ENCODE measurements at places on chromosomes 6 and 20.
A peak's percentile ranks its signal among the peaks of the same experiment; 100 is the strongest.

DNA sequence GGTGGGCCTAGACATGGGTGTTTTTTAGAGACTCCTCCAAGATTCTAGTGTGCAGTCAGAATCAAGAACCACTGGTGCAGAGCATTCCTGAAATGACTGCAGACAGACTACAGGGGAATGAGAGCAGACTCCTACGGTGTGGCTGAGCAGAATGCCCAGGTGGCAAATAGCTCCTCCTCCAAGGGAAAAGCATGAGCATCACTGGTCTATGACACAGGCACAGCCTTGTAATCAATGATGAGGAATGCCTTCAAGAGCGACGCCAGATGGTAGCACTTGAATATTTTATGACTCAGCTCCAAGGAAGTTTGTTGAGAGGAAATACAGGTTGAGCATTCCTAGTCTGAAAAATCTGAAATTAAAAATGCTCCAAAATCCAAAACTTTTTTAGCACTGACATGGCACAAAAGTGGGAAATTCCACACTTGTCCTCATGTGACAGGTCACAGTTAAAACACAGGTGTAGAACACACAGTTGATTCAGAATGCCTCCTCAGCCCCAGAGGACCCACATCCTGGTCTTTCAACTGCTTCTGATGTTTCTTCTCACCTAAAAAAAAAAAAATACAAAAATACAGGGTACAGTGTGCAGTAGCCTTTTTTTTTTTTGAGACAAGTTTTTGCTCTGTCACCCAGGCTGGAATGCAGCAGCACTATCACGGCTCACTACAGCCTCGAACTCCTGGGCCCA, 10.6 kb upstream of the FAM8A1 start:
- peak; percentile 76 for DNase-seq

GRCh38 chr6:15283986-15284361, 38.1 kb downstream of the JARID2 start:
- no peak for DNase-seq

GRCh38 chr20:9918348-9918747, 79.5 kb upstream of the PAK5 start:
- no peak for DNase-seq

- peak; percentile 9 for DNase-seq
Measured at GRCh38 chr6:156068881-156069280, 613.2 kb upstream of the NOX3 start.

GRCh38 chr6:82410151-82410648, 46.6 kb downstream of the TPBG start:
- no peak for DNase-seq

- peak; percentile 59 for DNase-seq
Measured at GRCh38 chr6:157946865-157947532, 34.7 kb upstream of the SYNJ2 start.

DNA sequence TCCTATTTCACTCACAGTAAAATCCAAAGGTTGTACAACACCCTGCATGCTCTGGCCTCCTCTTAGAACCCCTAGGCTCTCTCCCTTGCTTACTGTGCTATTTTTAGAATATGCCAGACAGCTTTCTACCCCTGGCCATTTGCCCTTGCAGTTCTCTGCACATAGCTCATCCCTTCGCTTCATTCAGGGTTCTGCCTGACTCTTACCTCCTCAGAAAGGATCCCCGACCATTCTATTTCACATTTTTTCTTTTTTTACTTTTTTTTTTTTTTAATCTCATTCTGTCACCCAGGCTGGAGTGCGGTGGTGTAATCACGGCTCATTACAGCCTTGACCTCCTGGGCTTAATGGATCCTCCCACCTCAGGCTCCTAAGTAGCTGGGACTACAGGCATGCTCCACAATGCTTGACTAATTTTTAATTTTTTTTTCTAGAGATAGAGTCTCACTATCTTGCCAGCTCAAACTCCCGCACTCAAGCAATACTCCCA, 33.6 kb downstream of the COMMD7 start:
- DNase-seq, result no peak

DNA sequence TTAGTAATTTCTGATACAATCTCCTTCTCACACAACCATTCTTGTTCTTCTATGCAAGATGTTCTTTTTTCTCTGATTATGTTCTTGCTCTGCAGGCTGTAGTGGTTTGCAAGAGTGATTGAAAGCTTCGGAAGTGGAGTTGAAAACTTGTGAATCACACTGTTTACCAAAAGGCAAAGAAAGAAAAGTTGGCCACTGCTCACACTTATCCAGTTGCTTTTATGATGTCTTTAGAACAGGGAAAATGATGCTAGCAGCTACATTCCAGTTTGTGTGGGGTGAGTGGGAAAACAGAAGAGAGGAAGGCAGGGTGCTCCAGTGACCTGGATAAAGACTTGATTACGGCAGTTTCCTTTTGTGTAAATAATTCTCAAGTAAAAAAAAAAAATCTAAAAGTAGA, 583.3 kb downstream of the TENT5A start:
- DNase-seq, result no peak
